Activated T-helper 2 cell treated with anti-CD3 and anti-CD28 coated beads, Interferon-gamma antibody, Interleukin-2, Interleukin-4, amounts not matched to agents 10 μg/mL and 5 μg/mL and 100 μg/mL, durations not matched to agents 14 hours and 24 hours and 36 hours (primary cell): ENCODE measurements at places on chromosomes 12 and 14. TPM values are rescaled to one million over a fixed set of nuclear protein-coding genes. Genes with fewer than 3 reads are reported as not detected.

The RHOJ gene
- not detected in 2 replicates for total RNA-seq

The TC2N gene
- total RNA-seq = 16.1 and 19.9 TPM in 2 replicates

The RPGRIP1 gene
- not detected in 2 replicates for total RNA-seq

The DTX1 gene
- 0.16 TPM in 1 of 2 replicates, not detected in the other for total RNA-seq

The TIGAR gene
- total RNA-seq = 8.7 and 9.5 TPM in 2 replicates

The COCH gene
- total RNA-seq = 1.7 and 1.9 TPM in 2 replicates

The POTEM gene
- not detected in 2 replicates for total RNA-seq

The PLEKHD1 gene
- total RNA-seq = 0.09 TPM in 1 of 2 replicates, not detected in the other

The VPS37B gene
- total RNA-seq = 11.5 and 11.7 TPM in 2 replicates

The ARMH4 gene
- total RNA-seq = 0.18 and 0.34 TPM in 2 replicates

The PMEL gene
- total RNA-seq = 0.32 and 0.37 TPM in 2 replicates

The PTPN6 gene
- 250 and 252 TPM in 2 replicates for total RNA-seq

The SLC38A6 gene
- 4.6 and 5.2 TPM in 2 replicates for total RNA-seq
